Activated T-helper 2 cell treated with anti-CD3 and anti-CD28 coated beads, Interferon-gamma antibody, Interleukin-2, Interleukin-4, amounts not matched to agents 10 μg/mL and 5 μg/mL and 100 μg/mL, durations not matched to agents 14 hours and 24 hours and 36 hours (primary cell): ENCODE measurements at places on chromosomes 5 and 9.

DNA sequence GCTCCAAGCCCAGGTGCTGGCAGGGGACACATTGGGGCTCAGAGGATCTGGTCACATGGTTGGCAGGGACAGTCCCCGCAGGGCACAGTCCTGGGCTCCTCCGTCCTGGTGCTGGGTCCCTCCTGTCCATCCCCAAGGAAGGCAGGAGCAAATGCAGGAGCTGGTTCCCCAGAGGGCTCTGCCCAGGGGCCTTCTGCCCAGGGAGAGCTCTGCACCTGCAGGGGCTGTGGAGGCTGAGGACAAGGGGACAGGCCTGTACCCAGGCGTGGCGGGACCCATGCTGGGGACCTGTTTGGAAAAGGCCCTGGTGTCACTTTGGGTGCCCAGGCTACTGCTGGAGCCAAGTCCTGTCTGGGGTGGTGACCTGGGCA is 7.2 kb downstream of the SPATA31E1 start:
- H3K4me1 ChIP-seq, result peaks cover 2% of the 10 kb centered on the region
- no peak for DNase-seq
- H3K27me3 ChIP-seq, result peaks cover 12% of the 10 kb centered on the region
- no peaks in the 10 kb centered on the region for H3K36me3 ChIP-seq

- no peaks in the 10 kb centered on the region for H3K36me3 ChIP-seq
- H3K4me1 ChIP-seq, result no peaks in the 10 kb centered on the region
- no peaks in the 10 kb centered on the region for H3K27me3 ChIP-seq
These were observed 279.1 kb upstream of the IL12B start for GRCh38 chr5:159609359-159609758.

DNA sequence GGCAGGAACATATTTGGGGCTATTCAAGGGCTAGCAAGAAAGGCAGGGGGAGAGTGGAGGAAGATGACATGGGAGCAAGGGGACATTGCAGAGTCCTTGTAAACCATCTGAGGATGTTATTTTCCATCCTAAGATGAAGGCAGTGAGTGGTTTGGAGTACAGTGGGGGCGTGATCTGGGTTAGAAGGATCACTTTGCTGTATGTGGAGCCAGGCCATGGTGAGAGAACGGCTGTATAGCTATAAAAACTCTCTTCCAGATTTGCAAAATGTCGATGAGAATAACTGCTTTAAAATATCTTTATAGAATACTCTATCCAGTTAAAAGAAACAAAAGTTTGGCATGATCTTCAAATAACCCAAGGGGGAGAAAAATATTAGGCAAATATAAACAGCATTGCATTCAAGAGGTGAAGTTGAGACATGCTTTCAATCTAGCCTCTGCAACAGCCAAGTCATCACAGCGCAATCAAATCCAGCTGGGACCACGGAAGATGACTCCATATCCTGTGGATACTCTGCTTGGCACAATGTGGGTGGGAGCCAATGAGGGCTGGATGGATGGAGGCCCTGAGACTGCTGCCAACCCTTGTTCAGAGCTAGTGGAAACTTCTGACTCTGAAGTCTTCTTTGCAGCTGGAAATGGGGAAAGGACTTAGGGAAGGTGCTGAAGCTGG is 111.5 kb upstream of the BASP1 start:
- no peak overlapping the region for H3K4me3 ChIP-seq
- no peaks in the 10 kb centered on the region for H3K27me3 ChIP-seq
- no peaks in the 10 kb centered on the region for H3K36me3 ChIP-seq
- no peaks in the 10 kb centered on the region for H3K4me1 ChIP-seq
- H3K27ac ChIP-seq, result no peak overlapping the region

DNA sequence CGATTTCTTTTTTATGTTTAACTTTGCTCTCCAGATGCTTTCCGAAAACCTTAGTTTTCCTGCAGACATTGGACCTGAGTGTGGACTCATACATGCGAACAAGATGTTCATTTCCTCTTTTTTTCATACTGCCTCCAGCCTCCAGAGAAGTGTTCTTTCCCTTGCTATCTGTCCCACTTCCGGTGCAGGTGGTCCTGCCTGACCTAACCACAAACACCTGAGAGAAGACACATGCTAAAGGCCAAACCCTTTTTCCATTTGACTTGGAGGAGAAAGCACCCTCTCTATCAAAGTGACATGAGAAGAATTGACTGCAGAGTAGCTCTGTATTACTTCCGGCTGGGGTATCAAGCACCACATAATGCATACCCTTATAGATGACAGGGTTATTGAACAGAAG is 334.0 kb downstream of the ARHGEF28 start:
- peaks cover 4% of the 10 kb centered on the region for H3K27me3 ChIP-seq
- no peak overlapping the region for H3K4me3 ChIP-seq
- no peak for DNase-seq
- no peaks in the 10 kb centered on the region for H3K36me3 ChIP-seq
- no peaks in the 10 kb centered on the region for H3K4me1 ChIP-seq

GRCh38 chr9:113511856-113512761 is 48.6 kb downstream of the RGS3 start:
- peaks cover 56% of the 10 kb centered on the region for H3K4me1 ChIP-seq
- peak; percentile 66 for DNase-seq
- H3K4me3 ChIP-seq, result peak overlapping the region; percentile 54
- peaks cover 4% of the 10 kb centered on the region for H3K27me3 ChIP-seq

DNA sequence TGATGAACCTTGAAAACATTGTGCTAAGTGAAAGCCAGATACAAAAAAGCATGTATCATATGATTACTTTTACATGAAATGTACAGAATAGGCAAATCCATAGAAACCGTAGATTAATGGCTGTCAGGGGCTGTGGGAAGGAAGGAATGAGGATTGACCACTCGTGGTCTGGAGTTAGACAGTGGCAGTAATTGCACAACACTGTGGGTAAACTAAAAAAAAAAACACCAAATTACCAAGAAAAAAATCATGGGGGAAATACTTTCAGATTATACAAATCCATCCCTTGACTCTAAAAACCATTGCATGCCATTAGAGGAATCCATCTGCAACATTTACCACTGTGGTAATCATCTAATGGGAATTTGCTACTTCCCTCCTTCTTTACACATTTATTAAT is 140.0 kb downstream of the SIL1 start:
- H3K27ac ChIP-seq, result no peak overlapping the region
- no peak overlapping the region for H3K4me3 ChIP-seq
- DNase-seq, result no peak
- H3K27me3 ChIP-seq, result no peaks in the 10 kb centered on the region
- H3K36me3 ChIP-seq, result no peaks in the 10 kb centered on the region
- H3K4me1 ChIP-seq, result no peaks in the 10 kb centered on the region

DNA sequence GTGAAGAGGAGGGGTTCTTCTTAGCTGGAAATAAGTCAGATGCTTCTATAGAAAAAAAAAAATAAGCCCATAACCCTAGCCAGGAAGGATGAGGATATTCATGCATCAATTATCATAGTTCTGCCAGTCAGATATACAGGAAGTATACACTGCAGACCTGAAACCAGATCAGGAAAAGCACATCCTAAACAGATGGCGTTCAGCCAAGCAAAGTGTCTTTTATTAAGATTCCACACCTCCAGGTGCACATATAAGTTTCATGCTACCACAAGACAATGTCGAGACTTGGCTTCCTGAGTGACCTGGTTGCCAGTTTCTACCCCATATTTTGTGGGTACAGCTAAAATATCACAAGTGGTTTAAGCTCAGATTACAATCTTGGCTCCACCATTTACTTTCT is 108.3 kb downstream of the CETN3 start:
- H3K4me1 ChIP-seq, result no peaks in the 10 kb centered on the region
- no peaks in the 10 kb centered on the region for H3K27me3 ChIP-seq
- no peaks in the 10 kb centered on the region for H3K36me3 ChIP-seq
- H3K4me3 ChIP-seq, result no peak overlapping the region

- H3K27me3 ChIP-seq, result no peaks in the 10 kb centered on the region
- no peak for DNase-seq
- H3K4me3 ChIP-seq, result no peak overlapping the region
- no peak overlapping the region for H3K27ac ChIP-seq
- no peaks in the 10 kb centered on the region for H3K36me3 ChIP-seq
- H3K4me1 ChIP-seq, result no peaks in the 10 kb centered on the region
These were observed 36.6 kb upstream of the CDH12 start for GRCh38 chr5:22889720-22890119.

DNA sequence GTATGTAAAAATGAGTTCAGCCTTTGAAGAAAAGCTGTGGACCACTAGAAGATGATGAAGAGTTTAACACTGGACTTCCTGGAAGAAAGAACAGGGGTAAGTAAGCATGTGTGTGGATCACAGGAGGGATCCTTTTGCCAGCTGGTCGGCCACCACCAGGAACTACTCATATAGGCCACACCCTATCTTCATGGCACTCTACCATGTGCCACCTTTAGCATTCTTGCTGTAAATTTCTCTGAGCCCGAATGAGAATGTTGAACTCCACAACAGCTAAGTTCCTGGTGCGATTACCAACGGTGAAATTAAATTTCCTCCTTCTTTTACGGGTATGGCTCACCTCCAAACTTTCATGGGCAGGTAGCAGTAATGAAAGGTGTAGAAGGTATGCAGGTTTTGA is 102.3 kb downstream of the ATP10B start:
- no peaks in the 10 kb centered on the region for H3K4me1 ChIP-seq
- no peaks in the 10 kb centered on the region for H3K36me3 ChIP-seq
- H3K27ac ChIP-seq, result no peak overlapping the region
- H3K27me3 ChIP-seq, result peaks cover 2% of the 10 kb centered on the region
- no peak overlapping the region for H3K4me3 ChIP-seq
- DNase-seq, result no peak

GRCh38 chr5:125034331-125034730 is 287.9 kb upstream of the ZNF608 start:
- no peaks in the 10 kb centered on the region for H3K36me3 ChIP-seq
- H3K27me3 ChIP-seq, result no peaks in the 10 kb centered on the region
- H3K4me3 ChIP-seq, result no peak overlapping the region
- H3K27ac ChIP-seq, result no peak overlapping the region
- H3K4me1 ChIP-seq, result no peaks in the 10 kb centered on the region

DNA sequence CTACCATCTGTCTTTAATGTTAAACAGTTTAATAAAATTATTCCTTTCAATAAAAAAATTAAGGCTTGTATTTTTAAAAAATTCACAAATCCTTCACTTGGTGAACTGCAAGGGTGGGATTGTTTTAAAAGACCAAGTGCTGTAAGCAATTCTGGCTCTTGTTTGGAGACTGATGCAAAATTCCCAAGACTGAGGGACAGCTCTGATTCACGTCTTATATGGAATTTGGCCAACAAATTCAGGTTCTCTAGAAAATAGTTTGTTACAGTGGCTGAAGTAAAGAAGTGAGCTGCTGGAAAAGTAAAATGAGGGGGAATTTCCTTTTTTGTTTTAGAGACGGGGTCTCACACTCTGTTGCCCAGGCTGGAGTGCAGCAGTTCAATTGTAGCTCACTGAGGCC is 58.3 kb downstream of the PRELID2 start:
- no peaks in the 10 kb centered on the region for H3K36me3 ChIP-seq
- no peaks in the 10 kb centered on the region for H3K27me3 ChIP-seq
- no peak for DNase-seq

DNA sequence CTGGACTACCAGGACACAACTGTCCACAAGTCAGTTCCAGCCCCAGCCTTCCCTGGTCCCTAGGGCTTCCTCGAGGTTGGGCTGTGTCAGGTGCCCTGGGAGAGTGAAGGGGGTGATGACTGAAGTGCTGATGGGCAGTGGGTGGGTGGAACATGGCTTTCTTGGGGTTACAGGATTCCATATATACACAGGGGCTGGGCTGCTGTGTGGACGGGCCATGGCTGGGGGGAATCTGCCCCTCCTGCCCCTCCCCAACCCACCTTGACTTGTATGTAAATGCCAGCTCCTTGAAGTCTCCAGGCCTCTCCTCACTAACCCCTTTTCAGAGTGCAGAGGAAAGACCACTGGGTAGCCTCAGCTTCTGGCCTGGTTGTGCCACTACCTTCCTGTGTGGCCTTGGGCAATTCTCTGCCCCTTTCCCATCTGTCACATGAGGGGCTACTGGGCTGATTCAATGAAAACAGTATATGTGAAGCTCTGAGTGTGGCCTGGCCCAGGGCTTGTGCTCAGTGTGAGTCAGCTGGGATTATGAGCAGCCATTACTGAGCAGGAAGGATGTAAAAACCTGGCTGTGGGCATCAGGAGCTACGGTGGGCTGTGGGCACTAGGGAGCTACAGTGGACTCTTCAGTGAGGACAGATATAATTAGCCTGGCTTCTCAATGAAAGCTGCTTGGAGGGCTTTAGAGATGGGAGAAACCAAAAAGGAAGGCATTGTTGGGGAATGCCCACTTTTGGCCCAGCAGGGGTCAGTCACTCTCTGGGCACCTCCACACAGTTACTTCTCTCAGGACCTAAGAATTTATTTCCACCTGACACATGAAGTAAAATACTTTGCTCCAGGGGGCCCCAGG is 23.3 kb downstream of the PITX1 start:
- H3K27ac ChIP-seq, result no peak overlapping the region
- no peaks in the 10 kb centered on the region for H3K36me3 ChIP-seq
- no peaks in the 10 kb centered on the region for H3K27me3 ChIP-seq
- no peaks in the 10 kb centered on the region for H3K4me1 ChIP-seq

DNA sequence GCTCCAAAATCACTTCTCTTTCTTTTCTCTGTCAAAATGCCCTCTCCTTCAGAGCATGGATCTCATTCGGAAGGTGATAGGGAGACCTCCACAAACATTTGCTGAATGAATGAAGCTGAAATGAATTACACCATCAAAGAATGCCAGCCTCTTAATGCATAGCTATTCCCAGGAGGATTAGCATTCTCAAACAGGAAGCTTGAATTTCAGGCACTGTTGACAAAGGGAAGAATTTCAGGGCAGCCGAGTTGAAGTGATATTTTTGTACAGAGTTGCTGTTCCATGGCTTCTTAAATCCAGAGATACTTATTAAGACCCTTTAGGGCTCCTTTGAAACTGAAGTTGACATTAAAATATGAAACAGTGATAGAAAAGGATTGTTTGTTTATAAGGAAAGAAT is 18.8 kb downstream of the HBEGF start:
- H3K4me3 ChIP-seq, result no peak overlapping the region
- H3K4me1 ChIP-seq, result peaks cover 11% of the 10 kb centered on the region
- peaks cover 9% of the 10 kb centered on the region for H3K36me3 ChIP-seq
- no peak for DNase-seq
- H3K27ac ChIP-seq, result no peak overlapping the region
- H3K27me3 ChIP-seq, result peaks cover 4% of the 10 kb centered on the region

GRCh38 chr5:1919209-1919566 is 36.5 kb upstream of the IRX4 start:
- no peaks in the 10 kb centered on the region for H3K4me1 ChIP-seq
- H3K27ac ChIP-seq, result no peak overlapping the region
- no peak for DNase-seq
- no peak overlapping the region for H3K4me3 ChIP-seq
- no peaks in the 10 kb centered on the region for H3K27me3 ChIP-seq

DNA sequence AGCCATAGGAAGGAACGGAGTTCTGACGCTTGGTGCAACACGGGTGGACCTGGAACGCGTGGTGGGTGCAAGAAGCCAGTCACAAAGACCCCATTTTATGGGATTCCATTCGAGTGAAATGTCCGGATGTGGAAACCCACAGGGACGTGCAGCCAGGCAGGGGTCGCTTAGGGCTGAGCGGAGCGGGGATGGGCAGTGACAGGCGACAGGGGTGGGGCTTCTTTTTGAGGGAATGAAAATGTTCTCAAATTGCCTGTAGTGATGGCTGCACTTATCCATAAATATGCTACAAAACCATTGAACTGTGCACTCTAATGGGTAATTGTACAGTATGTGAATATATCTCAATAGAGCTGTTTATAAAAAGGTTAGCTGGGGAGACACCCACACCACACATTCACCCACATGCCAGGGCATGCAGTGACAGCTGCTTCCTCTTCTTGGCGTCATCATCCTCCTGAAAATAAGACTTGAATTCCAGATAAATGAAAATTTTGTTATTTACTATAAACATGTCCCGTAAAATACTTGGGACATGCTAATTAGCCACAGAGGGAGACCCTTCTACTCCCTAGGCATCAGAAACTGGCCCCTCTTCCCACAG is 71.3 kb upstream of the OLFM1 start:
- no peaks in the 10 kb centered on the region for H3K27me3 ChIP-seq
- H3K36me3 ChIP-seq, result no peaks in the 10 kb centered on the region
- H3K4me3 ChIP-seq, result no peak overlapping the region
- no peaks in the 10 kb centered on the region for H3K4me1 ChIP-seq
